ENCODE measurements at places on chromosomes 13 and 19. TPM values are rescaled to one million over a fixed set of nuclear protein-coding genes. Genes with fewer than 3 reads are reported as not detected.

The ICAM1 gene
- 1.0 TPM for total RNA-seq

DNA sequence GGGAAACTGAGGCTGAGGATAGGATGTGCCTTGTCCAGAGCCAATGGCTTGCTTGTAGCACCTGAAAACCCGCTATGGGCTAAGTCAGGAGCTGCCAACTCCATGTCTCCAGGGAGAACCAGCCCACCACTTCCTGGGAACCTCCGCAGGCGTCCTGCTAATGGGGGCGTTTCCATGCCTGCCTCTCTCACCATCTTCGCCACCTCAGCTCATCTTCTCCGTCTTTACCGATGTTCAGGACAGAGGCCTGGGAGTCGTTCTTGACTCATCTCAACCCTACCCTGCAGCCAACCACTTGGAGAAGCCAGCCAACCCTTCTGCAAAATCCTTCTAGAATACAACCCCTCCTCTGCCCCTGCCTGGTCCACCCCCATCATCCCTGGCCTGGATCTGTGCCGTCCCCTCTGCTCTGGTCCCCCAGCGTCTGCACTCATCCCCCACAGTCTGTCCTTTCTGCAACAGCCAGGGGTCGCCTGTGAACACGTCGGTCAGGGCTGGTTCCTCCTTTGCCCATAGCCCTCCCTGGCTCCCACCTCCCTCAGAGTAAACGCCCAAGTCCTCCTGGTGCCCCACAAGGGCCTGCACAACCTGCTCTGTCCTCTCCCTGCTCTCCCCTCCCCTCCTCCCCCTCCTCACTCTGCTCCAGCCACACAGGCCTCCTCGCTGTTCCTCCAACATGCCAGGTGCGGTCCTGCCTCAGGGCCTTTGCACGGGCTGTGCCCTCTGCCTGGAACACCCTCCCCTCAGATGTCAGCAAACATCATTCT, 31.0 kb downstream of the PTPRS start:
- ATAC-seq: peak; percentile 8

DNA sequence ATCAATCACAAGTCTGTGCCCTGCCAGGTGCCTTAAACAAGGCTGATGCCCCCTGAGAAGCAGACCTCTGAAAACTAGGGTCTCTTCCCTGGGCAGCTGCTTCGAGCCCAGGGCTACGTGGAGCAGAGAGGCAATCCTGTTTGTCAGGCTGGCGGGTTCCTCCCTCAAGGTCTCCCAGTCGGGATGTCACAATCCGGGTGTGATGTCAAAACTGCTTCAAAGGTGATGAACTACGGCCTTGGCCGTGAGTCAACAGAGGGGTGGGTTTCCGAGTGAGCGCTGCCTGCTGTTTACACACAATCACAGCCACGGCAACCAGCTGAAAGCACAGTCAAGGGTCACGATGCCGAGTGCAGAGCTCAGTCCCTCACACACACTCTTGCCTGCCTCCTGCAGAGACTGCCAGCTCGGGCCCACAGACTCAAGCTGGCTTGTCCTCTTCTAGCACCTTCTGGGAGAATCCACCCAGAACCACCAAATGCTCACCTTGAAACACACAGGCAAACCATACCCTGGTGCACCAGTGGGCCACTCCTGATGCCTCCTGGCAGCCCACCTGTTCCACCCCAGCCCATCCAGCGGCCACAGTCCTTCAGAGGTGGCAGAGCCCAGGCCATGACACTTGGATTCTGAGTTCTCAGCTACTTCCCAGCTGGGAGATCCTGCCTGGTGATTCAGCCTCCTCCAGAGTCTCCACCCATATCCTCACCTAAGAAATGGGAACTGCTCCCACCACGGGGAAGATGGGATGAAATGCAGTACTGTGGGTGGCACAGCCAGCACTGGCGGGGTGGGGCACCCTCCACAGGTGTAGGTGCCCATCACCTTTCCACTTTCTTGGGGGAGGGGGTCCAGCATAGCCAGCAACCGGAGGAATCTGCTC, 6.8 kb downstream of the ELL start:
- ATAC-seq: peak; percentile 94

DNA sequence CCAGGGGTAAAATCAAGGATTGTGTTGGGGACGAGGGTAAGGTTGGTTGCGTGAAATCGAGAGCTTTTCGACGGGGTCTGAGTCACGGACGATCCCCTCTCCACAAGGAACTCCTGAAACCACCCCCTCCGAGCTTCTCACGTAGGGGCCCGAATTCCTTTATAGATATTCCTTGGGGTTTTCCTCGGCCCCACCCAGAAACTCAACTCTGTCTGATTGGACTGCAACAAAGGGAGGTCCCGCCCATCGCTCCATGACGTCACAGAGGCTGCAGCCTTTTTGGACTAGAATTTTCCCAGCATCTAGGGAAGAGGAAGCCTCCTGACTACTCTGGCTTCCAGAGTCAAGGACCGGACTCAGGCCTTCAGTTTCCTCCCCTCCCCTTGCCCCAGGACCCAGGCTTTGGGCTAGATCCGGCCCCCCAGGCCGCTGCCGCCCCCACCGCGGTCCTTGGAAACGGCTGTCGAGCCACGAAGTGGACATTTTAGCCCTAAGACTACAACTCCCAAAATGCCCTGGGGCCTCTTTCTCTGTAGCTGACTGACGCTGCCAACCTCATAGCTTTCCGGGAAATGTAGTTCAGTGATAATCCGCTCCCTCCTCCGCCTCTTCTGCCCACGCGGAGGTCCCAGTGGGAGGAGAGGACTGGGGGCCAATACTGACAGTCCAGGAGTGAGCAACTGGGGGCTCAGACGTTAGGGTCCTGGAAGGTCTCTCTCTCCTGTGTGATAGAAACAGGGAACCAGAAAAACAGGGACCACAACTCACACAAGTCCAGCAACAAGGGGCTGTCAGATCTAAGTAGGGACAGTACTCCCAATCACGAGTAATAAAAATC, at the start of gene IZUMO1:
TSS of gene IZUMO1 (minus strand) at position 172 of the 838 bp plus-strand sequence. CDS start 1,050 bp downstream, outside the sequence.
- ATAC-seq: peak; percentile 82

DNA sequence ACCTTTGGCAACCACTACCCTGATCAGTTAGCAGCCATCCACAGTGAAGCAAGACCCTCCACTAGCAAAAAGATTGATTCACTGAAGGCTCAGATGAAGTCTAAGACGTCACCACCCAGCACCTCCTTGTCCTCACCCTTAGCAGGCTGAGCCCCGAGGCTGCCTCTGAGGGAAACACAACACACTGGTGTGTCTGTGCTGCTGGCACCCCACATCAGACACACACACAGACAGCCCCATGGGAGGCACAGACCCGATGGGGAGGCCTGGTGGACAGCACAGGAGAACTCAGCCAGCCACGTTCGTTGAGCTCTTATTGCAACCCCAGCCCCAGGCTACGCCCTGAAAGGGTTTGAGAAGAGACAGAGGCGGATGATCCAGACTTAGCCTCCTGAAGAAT, 94.7 kb downstream of the ZDHHC20 start:
- no peak for ATAC-seq
